ENCODE measurements at places on chromosomes 3 and 15.

DNA sequence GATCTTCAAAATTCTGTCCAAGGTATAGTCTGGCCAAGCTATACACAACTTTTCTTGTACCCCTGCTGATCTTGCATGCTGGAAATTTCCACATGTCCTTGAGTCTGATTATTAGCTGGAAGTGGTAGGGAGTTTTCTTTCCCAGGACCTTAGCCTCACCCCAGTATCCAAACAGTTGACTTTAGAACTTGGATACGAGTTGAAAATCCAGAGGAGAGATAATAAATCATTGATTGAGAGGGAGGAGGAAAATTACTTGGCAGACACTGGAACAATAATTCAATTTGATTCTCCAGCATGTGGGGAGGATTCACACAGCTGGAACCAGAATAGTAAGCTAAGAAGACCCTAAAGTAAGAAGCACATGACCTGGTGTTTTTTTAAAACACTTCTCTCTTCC, 116.4 kb downstream of the IL5RA start:
- DNase-seq, result no peak

DNA sequence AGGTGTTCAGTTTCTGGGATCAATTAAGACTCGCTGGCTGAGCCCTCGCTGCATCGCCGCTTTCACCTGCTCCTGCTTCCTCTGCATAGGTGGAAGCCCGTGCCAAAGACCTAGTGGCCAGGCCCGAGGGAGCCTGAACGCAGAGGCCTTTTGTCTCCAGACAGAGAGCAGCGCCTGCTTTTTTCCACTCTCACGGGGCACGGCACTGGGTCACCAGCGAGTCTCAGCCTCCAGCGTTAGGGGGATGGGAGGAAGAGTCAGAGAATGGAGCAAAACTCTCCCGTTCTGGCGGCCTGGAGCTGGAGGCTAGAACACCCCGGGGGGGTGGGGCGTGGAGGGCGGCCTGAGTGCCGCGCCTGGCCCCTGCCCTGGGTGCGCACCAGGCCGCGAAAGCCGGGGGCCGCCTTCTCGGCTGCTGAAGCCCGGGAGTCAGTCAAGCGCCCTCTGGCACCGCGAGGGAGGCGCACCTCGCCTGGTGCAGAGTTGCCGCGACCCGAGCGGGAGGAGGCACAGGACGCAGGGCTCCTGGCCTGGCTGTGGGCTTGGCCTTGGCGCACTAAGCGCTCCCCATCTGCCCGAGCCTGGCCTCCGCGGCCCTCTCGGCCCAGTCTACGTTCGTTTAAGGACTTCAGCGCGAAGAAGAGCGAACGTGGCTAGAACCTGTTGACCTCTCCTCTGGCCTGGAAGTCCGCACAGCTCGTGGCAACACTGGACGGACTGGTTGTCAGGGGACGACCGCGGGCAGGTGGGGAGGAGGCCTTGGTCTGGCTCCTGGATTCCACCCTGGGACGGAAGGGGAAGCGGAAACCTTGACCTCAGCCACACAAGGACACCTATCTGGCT, 21.5 kb downstream of the NR2F2 start:
- no peak for DNase-seq

DNA sequence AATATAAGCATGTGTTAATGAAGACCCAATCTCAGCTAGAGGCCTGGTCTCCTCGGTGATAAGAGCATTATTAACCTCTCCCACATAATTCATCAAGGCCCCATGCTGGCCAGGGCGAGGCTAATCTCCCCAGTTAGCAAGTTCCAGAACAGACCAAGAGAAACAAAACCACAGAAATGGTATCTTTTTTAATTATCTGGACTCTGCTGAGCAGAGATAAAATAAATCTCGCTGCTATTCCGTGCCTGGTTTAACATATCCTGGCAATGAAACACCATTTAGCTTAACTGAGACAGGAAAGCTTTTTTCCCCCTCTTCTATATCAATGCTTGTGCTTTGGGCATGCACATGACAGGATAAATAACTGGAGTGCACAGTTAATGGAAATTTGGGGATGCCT, 72.5 kb upstream of the ARHGEF3 start:
- no peak for DNase-seq

DNA sequence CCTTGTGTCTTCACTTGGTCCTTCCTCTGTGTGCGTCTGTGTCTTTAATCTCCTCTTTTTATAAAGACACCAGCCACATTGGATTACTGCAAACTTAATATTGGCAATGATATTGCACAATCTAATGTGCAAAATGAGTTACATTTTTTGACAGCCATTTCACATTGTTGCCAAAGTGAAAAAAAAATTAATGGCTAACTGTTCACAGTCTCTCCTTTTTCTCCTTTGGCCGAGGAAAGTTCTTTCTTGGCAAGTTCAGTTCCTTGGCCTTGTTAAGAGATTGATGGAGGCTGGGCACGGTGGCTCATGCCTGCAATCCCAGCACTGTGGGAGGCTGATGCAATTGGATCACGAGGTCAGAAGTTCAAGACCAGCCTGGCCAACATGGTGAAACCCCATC, 62.2 kb upstream of the ZNF280D start:
- DNase-seq, result no peak

DNA sequence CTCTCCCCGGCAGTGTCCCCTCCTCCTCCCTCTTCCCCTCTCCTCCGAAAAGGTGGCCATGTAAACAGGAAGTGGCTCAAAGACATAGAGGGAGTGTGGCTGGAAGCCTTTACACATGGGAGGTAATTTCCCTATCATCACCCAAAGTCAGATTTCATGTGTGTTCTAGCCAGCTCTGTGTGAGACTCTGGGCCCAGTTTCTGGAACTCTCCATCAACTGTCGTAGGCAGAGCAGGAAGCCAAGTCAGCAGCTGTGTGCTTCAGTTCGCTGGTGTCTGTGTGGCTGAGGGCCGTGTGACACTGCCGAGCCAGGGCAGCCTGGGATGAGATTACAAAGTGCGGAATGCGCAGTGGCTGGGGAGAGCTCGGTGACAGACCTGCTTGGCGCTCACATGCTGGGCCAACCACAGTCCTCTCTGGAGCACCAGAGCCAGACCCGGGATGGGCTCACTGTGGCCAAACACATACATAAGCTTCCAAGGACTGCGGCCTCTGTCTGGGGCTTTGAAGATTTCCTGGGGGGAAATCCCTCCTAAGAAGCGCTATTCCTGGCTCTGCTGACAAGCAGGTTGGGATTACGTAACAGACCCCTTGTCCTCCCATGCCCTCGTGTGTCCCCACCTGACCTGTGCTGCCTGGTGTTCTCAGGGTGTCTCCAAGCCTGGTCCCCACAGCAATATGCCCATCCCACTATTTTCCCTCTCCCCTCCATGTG, 50.7 kb downstream of the UMPS start:
- DNase-seq, result no peak

- no peak for DNase-seq
Measured at GRCh38 chr15:101244036-101244781, 7.6 kb downstream of the CHSY1 start.

DNA sequence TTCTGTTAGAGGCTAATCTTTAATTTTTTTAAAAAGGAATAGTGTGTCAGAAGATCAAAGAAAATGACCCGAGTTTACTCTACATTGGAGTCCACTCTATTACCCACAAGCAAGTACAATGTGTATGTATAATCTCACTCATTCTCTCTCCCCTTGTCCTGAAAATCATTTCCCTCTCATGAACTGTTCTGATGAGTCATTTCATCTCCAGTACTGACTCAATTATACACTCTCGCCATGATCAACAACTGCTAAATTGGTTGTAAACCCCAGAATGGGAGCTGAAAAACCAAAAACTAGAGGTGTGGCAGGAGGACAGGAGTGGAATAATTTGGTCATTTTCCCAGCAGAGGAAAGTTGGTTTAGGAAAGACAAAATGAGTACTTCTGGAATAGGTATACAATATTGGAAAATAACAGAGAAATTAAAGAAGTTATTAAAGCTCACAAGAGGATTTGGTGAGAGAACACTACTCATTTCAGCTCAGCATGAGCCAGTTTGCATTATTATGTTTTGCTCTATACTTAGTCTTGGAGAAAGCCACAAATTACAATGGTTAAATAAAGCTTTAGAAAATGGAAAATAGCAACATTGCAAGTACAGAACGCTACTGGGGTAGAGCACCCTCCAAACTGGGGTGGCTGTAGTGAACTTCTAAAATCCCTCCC, 144.3 kb upstream of the PFN2 start:
- DNase-seq, result no peak

Data from esophagus squamous epithelium (tissue), 5 donors.